CD4-positive, alpha-beta T cell treated with Interleukin-15 for 1 hour (primary cell): ENCODE measurements at places on chromosomes 1 and 21.
A peak's percentile ranks its signal among the peaks of the same experiment; 100 is the strongest.

GRCh38 chr1:108716437-108717230 lies 3.9 kb downstream of the FNDC7 start:
- no peak for DNase-seq

GRCh38 chr1:188906921-188907641 lies 1570.6 kb downstream of the BRINP3 start:
- DNase-seq = no peak

DNA sequence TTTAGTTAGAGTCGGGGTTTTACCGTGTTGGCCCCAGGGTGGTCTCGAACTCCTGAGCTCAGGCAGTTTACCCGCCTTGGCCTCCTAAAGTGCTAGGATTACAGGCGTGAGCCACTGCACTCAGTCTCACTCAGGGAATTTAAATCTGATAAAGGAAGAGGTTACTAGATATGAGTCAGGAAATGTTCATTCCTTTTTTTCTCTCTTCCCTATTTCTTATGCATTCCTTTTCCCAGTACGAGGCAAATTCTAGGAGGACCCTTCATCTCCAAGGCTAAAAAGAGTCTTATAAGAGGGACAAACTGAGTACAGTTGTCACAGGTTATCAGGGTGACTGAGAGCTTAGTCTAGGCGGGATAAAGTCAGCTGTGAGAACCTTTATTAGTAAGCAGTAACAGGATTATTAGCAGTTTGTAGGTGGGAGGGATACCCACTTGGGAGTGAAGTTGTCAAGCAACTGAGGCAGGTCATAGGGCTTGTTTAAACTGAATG lies 9.1 kb downstream of the MACF1 start:
- no peak for DNase-seq

GRCh38 chr1:176717066-176717750 lies 254.2 kb downstream of the PAPPA2 start:
- no peak for DNase-seq

DNA sequence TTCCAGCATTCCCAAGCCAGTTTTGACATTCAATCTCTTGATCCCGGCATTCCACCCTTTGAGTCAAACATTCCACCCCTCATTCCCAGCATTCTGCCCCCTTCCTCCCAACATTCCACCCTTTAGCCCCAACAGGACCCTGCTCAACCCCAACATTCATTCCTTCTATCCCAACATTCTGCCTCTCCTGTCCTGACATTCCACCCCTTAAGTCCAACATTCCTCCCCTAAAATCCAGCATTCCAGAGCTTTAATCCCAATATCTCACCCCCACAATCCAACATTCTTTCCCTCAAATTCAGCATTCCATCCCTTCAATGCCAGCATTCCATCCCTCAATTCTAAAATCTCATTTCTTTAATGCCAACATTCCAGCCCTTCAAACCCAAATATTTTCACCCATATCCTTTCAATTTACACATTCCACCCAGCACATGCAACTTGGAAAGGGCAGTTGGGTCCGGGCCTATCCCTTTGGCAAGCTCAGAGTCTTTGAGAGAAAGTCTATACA lies 22.9 kb downstream of the DDX20 start:
- no peak for DNase-seq

- no peak for DNase-seq
Observed at GRCh38 chr1:80155371-80155770, 1148.8 kb upstream of the ADGRL4 start.

DNA sequence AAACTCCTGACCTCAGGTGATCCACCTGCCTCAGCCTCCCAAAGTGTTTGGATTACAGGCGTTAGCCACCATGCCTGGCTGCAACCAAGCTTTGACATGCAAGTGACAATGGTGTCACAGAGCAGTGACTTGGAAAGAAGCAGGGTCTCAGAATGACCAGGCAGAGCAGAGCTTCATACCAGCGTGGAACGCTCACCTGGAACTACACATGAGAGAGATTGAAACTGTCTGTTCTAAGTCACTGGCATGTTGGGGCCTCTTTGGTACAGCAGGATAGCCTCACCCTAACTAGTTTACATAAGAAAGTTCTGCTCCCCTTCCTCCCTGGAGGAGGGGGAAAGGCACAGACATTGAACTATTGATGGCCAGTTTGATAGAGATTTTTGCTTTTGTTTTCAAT lies 47.5 kb upstream of the ITPKB start:
- no peak for DNase-seq

GRCh38 chr1:84940481-84940880 lies 47.5 kb upstream of the LPAR3 start:
- no peak for DNase-seq

- DNase-seq = peak; percentile 75
Observed at GRCh38 chr1:15952317-15953258, 23.3 kb downstream of the ZBTB17 start.

GRCh38 chr1:2101531-2101930 lies 51.3 kb downstream of the PRKCZ start:
- DNase-seq = no peak

DNA sequence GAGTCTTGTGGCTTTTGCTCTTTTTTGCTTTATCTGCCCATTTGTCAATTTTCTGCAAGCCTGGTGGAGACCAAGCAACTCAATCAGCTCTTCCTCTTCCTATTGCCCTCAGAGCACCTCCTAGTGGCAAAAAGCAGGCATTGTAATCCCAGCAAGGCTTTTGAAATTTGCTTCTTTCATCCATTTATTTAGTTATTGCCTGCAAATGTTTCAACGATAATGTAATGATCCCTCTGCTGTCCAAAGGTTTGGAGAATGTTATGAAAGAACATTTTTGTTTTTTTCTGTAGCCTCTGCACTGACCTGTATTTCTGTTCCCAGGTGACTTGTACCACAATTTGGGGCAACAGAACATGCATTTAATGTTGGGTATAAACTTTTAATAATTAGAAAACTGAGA lies 127.8 kb downstream of the GABPA start:
- no peak for DNase-seq

- DNase-seq = no peak
Observed at GRCh38 chr1:221264848-221265247, 385.6 kb downstream of the HLX start.

- no peak for DNase-seq
Observed at GRCh38 chr1:55695151-55695550, 480.0 kb upstream of the USP24 start.

- DNase-seq = no peak
Observed at GRCh38 chr1:173862769-173863223, 5.0 kb downstream of the GAS5 start.

DNA sequence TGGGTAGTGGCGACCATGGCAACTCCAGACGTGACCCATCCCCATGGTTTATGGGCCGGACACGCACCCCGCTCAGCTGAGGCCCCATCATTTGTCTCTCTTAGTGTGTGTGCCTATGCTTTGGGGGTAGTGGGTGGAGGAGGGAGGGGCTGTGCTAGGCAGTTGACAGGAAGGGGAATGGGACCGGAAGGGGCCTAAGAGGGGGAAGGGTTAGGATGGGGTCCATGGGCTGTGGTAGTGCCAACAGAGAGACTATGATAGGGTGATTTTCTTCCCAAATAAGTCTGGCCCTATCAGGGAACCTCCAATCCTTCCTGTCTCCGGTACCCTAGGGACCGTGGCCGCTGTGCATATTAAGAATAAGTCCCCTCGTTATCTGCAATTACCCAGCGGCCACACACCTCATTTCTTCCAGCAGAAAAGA lies 9.9 kb downstream of the DMAP1 start:
- no peak for DNase-seq

DNA sequence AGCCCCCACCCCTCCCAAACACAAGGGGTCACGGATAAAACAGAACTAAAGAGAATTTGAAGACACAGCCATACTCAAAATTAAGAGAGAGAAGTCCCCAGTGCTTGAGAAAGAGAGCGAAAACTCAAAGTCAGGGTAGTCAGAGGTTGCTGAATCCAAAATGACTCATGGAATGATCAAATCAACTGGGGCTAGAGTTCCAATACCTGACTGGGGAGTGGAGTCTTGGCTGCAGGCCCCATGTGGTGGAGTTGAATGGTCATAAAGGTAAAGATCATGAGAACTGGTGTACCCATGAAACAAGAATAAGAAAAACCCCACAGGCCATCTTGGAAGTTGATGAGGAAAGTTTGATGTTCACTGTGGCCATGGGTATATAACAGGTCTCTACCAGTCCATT lies 84.5 kb upstream of the LRRN2 start:
- no peak for DNase-seq

DNA sequence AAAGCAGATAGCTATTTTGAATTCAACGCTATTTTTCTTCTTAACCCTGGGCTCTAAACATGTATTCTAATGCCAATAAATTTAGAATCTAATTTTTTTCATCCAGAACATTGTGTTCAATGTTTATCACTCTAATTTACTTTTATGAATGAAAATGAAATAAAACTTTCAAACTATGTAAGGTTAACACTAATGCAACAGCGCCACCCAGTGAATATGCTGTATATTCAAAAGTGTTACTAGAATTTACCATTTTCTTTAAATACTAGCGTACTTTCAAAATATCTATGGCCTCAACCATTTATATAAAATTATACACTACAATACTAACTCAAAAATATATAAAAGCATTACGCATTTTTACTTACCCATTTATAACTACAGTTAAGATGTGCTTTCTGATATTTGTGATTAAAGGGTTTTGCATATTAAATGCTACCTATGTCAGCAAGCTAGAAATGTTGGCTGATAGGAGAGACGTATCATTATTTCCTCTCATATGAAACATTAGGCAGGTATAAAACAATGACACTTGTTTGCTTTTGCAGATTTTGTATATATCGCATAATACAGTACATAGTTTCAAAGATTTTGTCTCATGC lies 5.9 kb upstream of the NUF2 start:
- DNase-seq = no peak

DNA sequence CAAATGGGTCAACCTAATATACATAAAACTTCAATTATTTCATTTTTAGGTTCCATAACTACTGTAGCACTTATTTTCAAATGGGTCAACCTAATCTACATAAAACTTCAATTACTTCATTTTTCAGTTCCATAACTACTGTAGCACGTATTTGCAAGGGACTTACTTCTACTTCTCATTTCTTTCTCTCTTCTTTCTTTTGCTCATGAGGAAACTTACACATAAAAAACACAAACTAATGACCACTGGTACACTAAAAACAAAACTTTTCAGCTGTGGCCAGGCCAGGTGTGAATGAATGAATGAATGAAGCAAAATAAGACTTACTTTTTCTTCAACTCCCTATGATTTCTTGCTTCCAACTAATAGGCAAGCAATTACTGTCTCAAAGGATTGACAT lies 11.7 kb downstream of the SYDE2 start:
- DNase-seq = no peak

GRCh38 chr1:214329470-214330220 lies 48.7 kb downstream of the SMYD2 start:
- no peak for DNase-seq

GRCh38 chr1:87208931-87209330 lies 119.7 kb upstream of the LMO4 start:
- no peak for DNase-seq

GRCh38 chr1:17245816-17246325 lies 3.0 kb upstream of the PADI3 start:
- no peak for DNase-seq

- DNase-seq = peak; percentile 43
Observed at GRCh38 chr1:156664767-156665411, 12.3 kb downstream of the NES start.
